ENCODE measurements at places on chromosomes 12 and 14.

DNA sequence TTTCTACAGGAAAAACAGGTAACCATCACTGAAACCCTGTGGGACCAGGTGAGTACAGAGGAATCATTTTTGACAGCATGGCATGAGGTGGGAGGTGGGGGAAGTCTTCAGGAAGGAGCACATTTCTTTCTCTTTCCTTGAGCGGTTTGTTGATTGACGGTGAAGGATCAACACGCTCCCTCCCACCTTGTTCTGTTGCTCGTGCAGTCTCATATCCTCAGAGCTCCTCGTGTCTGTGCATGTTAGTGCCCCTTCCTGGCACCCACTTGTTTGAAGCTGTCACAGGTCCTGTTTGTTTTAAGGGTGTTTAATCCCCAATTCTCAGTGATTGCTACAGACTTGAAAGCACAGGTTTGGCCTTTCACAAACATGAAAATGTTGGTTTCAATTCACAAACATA is 4.4 kb downstream of the C12orf54 start:
- no peak for DNase-seq

DNA sequence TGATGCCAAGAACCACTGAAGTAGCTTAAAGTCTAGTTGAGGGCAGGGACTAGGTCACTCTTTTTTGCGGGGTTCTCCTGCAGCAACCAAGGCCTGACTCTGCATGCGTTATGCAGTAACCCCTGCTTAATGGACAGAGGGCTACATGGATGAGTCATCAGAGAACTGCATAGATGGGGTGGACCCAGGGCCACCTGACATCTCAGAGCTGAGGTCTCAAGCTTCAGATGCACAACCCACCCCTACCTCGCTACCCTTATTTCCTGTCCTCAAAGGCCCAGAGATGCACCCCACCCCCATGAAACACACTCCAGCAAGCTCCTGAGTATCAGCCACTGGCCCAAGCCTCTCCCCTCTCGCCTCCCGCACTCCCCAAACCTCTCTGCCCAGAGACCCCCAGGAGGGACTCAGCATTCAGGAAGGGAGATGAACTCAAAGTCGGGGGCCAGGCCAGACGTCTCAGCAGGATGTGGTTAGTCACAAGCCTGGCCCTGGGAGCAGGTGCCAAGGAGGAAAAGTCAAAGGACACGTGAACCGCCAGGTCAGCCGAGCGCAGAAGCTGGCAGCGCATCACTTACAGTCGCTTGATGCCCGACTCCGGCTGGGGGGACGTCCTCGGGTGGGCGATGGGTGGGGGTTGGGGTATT is 25.8 kb downstream of the SNRNP35 start:
- DNase-seq = no peak

- DNase-seq = no peak
These were observed 278.5 kb upstream of the PLEKHG7 start for GRCh38 chr12:92424338-92424737.

DNA sequence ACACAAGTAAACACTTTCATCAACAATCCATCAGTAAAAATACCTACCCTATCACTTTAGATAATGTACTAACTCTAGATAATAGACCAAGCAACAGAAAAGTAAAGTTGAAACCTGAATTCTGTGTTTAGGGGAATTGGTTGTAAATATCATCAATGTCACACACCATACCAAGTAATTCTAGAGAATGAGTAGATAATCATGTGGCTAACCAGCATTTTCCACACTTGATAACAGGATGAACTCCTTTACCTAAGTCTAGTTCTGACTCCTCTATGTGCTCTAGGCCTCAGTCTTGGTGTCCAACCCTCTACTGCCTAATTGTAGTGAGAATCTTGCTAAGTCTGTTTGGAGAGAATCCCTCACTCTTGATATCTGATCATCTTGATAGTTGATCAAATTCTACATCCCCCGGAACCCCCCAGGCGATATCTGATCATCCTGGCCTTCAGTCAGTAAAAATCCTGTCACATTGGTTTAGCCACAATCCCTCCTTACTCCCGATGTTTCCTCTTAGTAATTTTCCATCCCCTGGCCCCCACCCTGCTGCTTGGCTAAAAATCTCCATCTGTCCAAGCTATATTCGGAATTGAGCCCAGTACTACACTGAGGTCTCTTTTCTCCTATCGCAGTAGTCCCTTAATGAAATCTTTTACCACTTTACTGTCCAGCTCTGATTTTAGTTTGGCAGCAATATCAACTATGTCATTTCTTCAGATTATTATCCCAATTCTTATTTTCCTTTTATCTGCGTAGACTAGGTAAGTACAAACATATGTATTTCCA is 3.4 kb upstream of the SLCO1A2 start:
- DNase-seq = no peak

GRCh38 chr12:109650808-109651207 is 62.8 kb upstream of the FAM222A start:
- no peak for DNase-seq

DNA sequence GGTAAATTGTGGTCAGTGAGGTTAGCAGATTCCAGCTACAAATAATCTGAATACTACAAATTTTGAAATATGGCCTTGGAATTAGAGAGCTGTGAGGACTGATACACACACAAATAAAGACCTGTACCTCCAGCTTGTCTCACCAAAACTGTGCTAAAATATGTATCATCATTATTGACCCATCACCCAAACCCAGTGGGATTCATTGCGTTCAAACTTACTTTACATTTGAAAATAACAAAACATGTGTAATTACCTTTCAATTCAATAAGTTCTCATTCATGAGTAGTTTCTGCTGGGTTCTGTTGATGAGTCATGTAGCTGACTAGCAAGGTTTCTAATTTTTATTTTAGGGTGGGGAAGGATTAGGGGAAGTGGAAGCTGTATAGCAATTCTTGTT is 170.9 kb downstream of the MSRB3 start:
- DNase-seq = no peak
